ENCODE measurements at places on chromosomes 5 and 9.
A peak's percentile ranks its signal among the peaks of the same experiment; 100 is the strongest.

DNA sequence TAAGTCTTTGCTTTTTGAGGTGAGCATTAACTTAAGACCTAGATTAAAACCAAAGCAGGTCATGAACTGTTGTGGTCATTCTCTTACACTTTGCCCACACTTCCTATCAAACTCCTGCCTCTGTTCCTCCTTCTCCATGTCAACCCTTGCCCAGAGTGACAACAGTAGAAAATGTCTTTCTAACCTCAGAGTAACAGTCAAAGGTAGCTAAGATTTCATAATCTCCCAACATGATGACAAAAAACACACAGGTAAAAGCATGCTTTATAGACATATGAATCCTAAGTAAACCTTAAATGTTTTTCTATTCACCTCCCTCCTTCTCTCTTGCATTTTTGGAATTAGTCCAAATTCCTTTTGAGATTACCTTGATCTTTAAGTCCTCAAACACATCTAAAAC is 422.3 kb downstream of the SPATA31D1 start:
- H3K27me3 ChIP-seq, result no peaks in the 10 kb centered on the region
- H3K27ac ChIP-seq, result peak overlapping the region; percentile 10
- peaks cover 15% of the 10 kb centered on the region for H3K4me1 ChIP-seq
- H3K36me3 ChIP-seq, result no peaks in the 10 kb centered on the region

DNA sequence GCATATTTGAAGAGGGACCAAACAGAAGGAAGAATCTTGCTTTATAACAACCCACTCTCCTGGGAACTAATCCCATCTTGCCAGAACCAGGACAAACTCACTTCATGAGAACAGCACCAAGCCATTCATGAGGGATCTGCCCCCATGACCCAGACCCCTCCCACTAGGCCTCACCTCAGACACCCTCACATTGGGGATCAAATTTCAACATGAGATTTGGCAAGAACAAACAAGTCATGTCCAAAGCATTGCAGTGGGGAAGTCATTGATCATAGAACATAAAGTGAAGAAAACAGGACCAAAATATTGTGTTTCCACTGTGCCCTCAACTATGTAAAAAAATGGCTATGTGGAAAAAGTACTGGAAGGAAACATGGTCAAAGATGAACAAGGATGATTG is 43.9 kb downstream of the MAP1B start:
- H3K27me3 ChIP-seq, result no peaks in the 10 kb centered on the region
- no peaks in the 10 kb centered on the region for H3K36me3 ChIP-seq
- no peak overlapping the region for H3K27ac ChIP-seq
- no peak overlapping the region for H3K4me3 ChIP-seq
- DNase-seq, result no peak

DNA sequence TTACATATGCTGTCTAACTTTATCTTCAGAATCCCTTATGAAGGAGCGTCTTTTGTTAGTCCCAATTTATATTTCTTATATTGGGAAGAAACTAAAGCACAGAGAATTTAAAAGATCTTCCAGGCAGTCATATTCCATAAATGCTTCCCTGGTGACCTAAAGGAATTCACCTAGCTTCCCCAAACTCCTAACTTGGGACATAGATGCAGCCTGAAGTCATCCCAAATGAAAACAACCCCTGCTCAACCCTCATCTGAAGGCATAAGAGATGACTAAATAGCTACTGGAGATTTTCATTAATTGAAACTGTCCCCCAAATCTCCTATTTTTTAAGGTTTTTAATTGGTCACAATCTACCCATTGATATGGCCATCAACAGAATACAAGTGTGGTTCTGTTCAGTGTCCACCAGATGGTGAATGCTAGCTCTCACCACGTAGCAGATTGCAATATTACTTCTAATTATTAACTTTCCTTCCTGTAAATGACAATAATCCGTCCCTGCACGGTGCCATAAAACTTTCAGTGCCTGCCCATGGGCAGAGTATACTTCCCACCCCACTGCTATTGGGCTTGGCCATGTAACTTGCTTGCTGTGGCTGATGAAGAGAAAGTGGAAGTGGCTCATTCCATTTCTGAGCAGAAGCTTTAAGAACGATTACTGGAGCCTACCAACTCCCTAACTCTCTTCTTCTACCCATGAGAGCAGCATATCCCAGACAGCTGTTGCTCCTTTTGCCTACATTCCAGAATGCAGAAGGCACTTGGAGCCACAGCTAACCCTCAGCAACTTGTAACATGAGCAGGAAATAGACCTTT is 18.7 kb downstream of the PRUNE2 start:
- H3K27ac ChIP-seq, result no peak overlapping the region
- DNase-seq, result no peak
- H3K4me3 ChIP-seq, result no peak overlapping the region
- no peaks in the 10 kb centered on the region for H3K27me3 ChIP-seq
- H3K4me1 ChIP-seq, result no peaks in the 10 kb centered on the region

- H3K36me3 ChIP-seq, result no peaks in the 10 kb centered on the region
- no peak overlapping the region for H3K4me3 ChIP-seq
- no peaks in the 10 kb centered on the region for H3K27me3 ChIP-seq
- H3K4me1 ChIP-seq, result no peaks in the 10 kb centered on the region
Measured at GRCh38 chr5:141042555-141042954, 8.6 kb upstream of the PCDHB1 start.

DNA sequence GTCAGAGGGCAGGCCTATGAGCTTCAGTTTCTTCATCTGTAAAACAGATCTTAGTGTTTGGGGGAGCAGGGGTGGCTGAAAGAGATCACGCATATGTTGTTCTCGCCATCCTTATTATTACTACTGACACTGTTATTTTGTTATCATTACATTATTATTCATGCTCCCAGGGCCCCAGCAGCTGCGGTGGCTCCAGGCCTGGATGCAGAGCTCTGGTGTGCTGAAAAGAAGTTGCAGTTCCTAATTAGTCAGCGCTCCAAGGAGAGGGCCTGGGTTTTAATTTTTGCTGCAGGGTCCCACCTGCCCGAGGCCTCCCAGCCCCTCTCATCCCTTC is 19.5 kb downstream of the CXXC5 start:
- H3K27ac ChIP-seq, result peak overlapping the region; percentile 97
- peaks cover 35% of the 10 kb centered on the region for H3K4me1 ChIP-seq
- no peak for DNase-seq
- no peaks in the 10 kb centered on the region for H3K27me3 ChIP-seq
- H3K36me3 ChIP-seq, result no peaks in the 10 kb centered on the region

DNA sequence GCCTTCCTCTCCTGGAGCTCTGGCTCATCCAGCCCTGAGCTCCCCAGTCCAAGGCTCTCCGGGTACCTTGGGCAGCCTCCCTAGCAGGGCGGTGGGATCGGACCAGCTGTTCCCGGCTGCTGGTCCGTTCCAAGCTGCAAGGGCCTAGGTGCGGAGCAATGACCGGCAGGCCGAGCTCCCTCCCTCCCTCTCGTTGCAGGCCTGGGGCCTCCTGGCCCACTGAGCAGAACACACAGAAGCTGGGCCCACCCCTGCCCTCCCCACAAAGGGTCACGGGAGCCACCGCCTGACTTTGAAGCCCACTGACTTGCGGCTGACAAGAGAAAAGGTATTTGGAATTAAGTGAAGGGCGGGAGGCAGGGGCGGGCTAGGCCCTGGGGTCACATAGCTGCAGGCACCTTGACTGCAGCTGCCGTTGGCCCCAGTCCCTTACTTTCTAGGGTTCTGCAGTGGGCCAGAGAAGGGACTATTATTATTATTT is 104.7 kb upstream of the IER5L start:
- DNase-seq, result no peak
- peaks cover 10% of the 10 kb centered on the region for H3K4me1 ChIP-seq
- H3K36me3 ChIP-seq, result no peaks in the 10 kb centered on the region
- H3K4me3 ChIP-seq, result no peak overlapping the region
- H3K27me3 ChIP-seq, result no peaks in the 10 kb centered on the region
- H3K27ac ChIP-seq, result no peak overlapping the region

DNA sequence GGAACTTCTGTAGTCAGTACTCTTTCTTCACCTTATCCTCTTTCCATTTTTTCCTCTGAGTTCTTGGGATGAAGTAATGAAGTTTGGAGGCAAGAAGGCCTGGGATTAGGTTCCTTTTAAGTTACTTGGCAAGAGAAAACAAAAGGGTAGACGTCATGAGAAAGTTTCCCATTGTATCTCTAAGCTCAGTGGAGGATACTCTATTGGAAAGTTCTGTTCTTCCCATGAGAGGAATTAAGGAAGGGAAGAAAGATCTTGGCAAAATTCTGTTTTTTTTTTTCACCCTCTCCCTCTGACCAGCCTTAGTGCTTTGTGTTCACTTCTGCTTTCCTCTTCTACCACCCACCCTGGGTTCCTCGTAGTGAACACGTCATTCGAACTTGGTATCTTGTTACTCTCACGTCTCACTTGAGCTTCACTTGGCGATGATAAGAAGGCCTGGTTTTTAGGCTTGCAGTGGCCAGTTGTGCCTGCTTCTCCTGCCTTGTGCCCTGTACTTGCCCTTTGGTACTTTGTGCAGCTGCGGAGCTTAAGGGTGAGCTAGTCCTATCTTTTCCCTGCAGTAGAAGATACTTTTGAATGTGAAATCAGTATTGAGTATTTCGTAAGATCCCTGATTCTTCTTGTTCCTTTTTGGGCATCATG is 67.0 kb downstream of the ARHGAP26 start:
- H3K27ac ChIP-seq, result no peak overlapping the region
- H3K27me3 ChIP-seq, result no peaks in the 10 kb centered on the region
- no peaks in the 10 kb centered on the region for H3K36me3 ChIP-seq
- DNase-seq, result no peak

GRCh38 chr5:16406630-16407029 is 59.0 kb downstream of the ZNF622 start:
- H3K4me3 ChIP-seq, result no peak overlapping the region
- H3K4me1 ChIP-seq, result no peaks in the 10 kb centered on the region
- no peak overlapping the region for H3K27ac ChIP-seq
- H3K36me3 ChIP-seq, result no peaks in the 10 kb centered on the region
- no peak for DNase-seq

DNA sequence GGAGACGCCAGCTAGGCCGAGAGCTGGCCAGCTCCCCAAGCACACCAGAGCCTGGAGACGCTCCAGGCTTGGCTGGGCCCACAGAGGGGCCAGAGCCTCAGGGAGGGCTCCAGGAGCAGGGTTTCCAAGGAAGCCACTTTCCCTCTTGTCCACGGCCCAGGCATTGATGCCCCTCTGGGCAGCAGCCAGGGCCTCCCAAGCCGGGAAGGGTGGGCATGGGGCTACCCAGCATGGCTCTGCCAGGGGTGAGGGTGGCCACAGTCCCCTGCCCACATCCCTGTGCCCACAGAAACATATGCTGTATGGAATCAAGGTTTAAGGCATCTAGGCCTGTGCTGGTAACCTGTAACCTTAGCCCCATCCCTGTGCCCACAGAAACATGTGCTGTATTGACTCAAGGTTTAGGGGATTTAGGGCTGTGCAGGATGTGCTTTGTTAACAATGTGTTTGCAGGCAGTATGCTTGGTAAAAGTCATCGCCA is 1.5 kb upstream of the DPP7 start:
- no peak overlapping the region for H3K27ac ChIP-seq
- H3K4me1 ChIP-seq, result peaks cover 4% of the 10 kb centered on the region
- H3K27me3 ChIP-seq, result peaks cover 15% of the 10 kb centered on the region
- no peaks in the 10 kb centered on the region for H3K36me3 ChIP-seq
- H3K4me3 ChIP-seq, result no peak overlapping the region

- no peak for DNase-seq
- no peaks in the 10 kb centered on the region for H3K27me3 ChIP-seq
- no peak overlapping the region for H3K4me3 ChIP-seq
- H3K36me3 ChIP-seq, result no peaks in the 10 kb centered on the region
- no peaks in the 10 kb centered on the region for H3K4me1 ChIP-seq
Measured at GRCh38 chr9:16601991-16602390, 268.5 kb downstream of the BNC2 start.

Measured in MM.1S (cell line).